PC-9 (cell line): ENCODE measurements at places on chromosomes 5 and 9. TPM values are rescaled to one million over a fixed set of nuclear protein-coding genes. Genes with fewer than 3 reads are reported as not detected.

GRCh38 chr5:114524221-114524620 lies 162.4 kb downstream of the KCNN2 start:
- no peak for DNase-seq

- DNase-seq = no peak
Observed at GRCh38 chr5:73282383-73282782, 109.4 kb downstream of the TMEM174 start.

DAB2IP gene
- 46.7 and 59.9 TPM in 2 replicates for total RNA-seq

- DNase-seq = peak; percentile 87
Observed at GRCh38 chr9:120886490-120886967, 9.5 kb upstream of the PHF19 start.
